ENCODE measurements at places on chromosomes 1 and 21.

GRCh38 chr1:13786541-13786940, 86.6 kb downstream of the PRDM2 start:
- DNase-seq, result no peak

GRCh38 chr1:178847396-178847849, 23.5 kb downstream of the ANGPTL1 start:
- DNase-seq, result no peak

DNA sequence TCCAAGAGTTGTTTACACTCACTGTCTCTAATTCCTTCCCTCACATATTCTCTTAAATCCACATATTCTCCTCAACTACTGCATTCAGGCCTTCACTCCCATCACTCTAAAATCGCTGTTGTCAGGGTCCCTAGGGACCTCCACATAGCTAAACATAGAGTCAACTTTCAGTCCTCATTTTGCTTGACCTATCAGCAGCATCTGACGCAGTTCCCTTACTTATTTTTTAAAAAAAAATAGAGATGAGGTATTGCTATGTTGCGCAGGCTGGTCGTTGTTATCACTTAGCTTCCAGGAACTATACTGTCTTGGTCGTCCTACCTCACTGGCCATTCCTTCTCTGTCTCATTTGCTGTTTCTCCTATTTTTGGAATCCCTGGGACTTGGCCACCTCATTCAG, 11.7 kb upstream of the PLEKHO1 start:
- no peak for DNase-seq

DNA sequence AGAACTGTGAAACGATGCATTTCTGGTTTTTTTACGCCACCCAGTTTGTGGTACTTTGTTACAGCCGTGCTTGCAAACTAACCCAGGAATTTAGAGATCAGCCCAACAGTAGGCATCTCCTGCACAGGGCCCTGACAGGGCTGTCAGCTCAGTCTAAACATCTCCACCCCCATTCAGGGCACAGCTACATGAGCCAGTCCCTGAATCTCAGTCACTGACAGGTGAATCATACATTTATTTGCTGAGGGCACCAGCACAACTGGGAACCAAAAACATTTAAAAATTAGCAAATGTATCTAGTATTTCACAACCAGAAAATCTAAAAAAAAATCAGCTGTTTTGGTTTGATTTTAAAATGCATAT, 30.7 kb downstream of the PRDX6 start:
- no peak for DNase-seq

Measured in immature natural killer cell (primary cell).